Left forelimb (tissue), 1 donor: ENCODE measurements at places on chromosomes 2 and 18.

GRCh38 chr2:179020156-179020750, 29.7 kb downstream of the CCDC141 start:
- no peak for DNase-seq

- no peak for DNase-seq
Measured at GRCh38 chr2:10449838-10450691, 1.9 kb upstream of the ODC1 start.

- DNase-seq: no peak
Measured at GRCh38 chr2:189060096-189060642, 86.0 kb downstream of the COL3A1 start.

GRCh38 chr2:25957743-25958142, 24.6 kb downstream of the KIF3C start:
- DNase-seq: no peak

DNA sequence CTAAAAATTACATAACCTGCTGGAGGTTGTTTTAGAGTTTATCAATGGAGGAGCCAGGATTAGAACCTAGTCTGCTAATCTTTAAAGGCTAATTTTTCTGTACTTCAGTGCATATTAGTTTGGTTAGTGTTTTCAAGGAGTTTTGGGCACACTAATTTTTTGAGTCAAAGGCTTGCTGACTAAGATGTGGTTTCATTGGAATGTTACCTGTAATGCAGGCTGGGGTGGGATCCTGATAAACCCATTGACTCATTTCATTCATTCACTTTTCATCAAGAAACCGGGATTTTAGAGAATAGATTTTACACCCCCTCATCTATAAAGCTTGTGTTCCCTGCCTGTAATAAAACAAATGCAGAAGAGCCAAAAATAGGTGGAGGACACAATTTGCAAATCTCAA, 91.9 kb upstream of the IL1R2 start:
- no peak for DNase-seq
